ENCODE measurements at places on chromosomes 2 and 18.

DNA sequence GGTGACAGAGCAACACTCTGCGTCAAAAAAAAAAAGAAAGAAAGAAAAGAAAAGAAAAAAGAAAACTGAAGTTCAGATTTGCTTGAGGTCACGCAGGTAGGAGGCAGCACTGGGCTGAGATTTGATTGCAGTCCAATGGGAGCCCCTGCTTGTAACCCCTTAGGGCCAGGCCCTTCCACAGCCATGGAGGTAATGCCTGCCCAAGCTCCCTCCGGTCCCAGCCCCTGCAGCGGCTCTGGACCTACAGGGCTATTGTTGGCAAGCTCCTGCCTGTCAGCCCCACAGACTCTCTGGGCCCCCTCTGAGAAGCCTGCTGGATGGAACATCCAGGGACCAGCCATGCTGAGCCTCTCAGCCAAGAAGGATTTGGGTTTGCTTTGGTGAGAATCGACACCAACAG lies 12.2 kb downstream of the ZFP36L2 start:
- DNase-seq, result no peak

DNA sequence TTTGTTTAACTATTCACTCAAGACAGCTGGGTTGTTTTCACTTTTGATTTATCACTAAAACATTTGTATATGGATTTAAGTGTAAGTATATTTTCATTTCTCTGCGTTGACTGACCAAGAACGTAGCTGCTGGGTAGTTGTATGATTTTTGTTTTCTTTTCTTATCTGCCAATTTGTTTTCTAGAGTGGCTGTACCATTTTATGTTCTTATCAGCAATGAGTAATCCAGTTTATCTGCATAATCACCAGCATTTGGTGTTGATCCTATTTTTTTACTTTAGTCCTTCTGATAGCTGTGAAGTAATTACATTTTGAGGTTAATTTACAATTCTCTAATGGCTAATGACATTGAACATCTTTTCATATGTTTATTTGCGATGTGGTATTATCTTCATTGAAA lies 1178.4 kb upstream of the TMEFF2 start:
- DNase-seq, result no peak

GRCh38 chr2:98778151-98778550 lies 47.2 kb upstream of the MGAT4A start:
- no peak for DNase-seq

- peak; percentile 62 for DNase-seq
These were observed 26.9 kb downstream of the C18orf63 start for GRCh38 chr18:74342416-74343043.

DNA sequence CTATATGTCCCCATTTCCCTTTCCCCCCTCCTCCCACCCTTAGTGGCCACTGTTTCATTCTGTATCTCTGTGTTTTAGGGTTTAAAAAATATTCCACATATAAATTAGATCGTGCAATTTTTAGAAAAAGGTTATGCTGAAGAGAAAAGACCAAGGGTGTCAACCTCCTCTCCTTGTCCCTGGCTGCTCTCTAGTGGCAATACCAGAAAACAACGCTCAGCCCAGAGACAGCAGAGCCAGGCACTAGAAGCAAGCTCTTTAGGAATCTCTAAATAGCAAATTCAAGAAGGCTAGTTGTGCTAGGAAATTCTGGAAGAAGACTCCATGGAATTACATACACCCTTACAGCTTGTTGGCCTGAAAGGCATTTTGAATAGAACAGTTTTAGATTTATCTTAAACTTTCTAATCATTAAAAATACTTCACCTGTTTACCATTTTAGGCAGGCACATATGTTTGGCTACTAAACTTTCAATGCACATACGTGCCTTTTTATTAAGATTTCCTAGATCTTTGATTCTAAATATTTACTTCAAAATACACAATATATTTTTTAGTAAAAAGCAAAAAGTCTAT lies 35.1 kb upstream of the RASGRP3 start:
- DNase-seq, result peak; percentile 71

DNA sequence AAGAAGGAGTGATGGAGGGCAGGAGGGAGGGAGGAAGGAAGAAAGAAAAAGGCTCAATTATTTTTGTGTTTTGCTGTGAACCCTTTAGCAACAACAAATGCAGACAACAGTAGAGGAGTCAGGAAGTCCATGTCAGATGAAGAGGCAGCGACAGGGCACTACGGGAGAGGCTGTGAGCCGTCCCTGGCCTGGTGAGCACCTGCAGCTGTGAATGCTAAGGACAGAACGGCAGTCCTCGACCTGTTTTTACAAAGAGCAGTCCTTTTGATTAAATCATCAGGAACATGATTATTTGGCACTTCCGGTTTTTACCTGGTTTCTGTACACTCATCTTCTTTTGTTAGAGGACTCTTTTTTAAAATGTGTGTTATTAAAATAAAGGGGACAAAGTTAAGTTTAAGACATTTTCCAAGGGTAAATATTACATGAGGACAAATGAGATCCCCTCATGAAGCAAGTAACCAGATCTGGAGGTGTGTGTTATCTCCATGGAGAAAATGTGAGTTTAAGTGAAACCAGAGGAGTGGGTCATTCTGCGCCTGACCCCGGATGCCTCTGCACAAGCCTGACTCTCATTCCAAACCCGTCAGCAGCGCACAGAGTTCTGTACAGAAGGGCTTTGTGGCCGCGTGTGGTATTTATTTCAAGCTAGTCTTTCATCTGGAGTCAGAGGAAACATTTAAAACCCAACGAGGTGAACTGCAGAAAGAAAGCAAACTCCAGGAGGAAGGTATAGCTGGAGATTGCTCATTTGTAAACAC lies 492.5 kb downstream of the SOX11 start:
- DNase-seq, result peak; percentile 15

GRCh38 chr2:74513605-74514367 lies 464 bp upstream of the TLX2 start:
- DNase-seq, result no peak

Measured in fibroblast of skin of scalp (primary cell).